Activated CD8-positive, alpha-beta T cell treated with anti-CD3 and anti-CD28 coated beads for 36 hours (primary cell): ENCODE measurements at places on chromosomes 6 and 20.

DNA sequence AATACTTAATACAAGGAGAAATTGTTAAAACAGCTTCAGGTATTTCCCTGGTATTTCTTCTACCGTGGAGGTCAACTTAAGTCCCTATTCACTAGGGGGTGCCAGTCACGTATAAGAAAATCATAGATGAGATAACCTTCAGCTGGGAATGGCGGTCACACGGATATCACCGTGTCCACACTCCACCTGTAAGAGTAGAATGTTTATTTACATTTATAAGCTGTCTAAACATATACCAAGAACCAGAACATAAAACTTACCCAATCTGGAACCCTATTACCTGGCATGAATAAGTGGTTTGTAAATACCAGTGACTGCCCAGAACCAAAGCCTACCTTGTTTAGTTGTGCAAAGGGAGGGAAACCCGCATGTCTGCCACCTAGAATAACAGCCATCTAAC, 1.9 kb upstream of the ELOVL4 start:
- DNase-seq, result peak; percentile 90

- no peak for DNase-seq
Measured at GRCh38 chr20:36607586-36608387, 2.2 kb downstream of the RAB5IF start.

DNA sequence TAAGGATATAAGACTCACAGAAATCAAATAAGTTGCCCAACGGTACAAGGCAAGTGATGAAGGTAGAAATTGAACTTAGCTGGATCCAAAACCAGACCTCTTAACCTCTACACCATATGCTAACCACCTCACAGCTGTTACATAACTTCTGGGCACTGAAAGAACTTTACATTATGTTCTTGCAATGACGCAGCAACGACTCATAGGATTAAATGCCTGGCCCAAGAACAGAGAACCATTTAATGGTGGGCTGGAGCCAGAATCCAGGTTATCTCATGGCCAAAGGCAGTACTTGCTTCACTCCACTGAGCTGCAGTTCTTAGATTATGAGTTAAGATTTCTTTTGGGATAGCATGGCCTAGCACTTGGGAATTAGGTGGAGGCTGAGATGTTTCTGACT, 4.4 kb downstream of the TRMT6 start:
- DNase-seq, result peak; percentile 8

DNA sequence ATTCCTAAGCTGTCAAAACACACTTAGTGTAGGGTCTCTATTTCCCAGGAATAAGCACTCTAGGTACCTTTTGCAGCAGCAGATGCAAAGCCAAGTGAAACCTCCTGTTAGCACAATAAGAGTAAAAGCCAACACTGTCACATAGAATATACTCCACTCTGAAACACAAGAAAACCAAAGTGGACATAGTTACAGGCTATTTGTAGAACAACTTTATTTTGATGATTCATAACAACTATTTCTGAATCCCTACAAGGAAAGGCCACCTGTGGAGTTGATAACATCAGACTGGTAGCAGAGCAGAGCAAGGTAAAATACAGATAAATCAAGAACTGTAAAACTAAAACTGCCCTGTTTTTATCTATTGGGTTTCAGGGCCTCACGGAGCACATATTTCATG, 59.7 kb downstream of the ALDH5A1 start:
- no peak for DNase-seq

- DNase-seq, result peak; percentile 83
Measured at GRCh38 chr20:37192137-37192854, 12.9 kb upstream of the MROH8 start.

- DNase-seq, result no peak
Measured at GRCh38 chr6:31763619-31763940, 1.1 kb downstream of the SAPCD1 start.

DNA sequence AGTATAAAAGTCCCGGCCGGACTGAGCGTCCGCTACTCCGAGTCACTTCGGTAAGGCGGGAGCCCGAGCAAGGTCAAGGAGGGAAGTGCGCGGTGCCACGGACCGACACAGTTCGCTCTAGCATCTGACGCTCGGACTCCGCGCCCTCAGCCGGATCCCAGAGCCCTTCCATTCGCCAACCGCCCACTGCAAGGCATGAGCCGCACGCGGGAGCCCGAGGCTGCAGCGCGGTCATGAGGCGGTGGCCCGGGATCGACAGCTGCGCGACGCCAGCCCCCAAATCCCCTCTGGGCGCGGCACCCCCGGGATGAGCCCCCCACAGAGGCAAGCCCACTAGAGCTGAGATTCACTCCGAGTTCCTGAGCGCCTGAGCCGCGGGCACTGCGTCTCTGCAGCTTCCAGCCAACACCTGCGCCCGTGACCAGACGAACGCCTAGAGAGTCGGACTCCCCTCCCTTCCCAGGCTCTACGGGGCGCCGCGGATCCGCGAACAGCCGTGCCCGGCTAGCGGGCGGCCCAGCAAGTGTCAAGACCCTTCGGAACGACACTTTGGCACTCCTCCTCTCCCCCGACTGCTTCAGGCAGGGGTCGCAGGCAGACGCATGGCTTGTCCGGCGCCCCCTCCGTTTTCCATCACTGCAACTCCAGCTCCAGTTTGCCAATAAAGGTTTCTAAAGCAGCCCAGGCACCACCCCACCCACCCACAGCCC, 725 bp upstream of the ISM1 start:
- peak; percentile 40 for DNase-seq

DNA sequence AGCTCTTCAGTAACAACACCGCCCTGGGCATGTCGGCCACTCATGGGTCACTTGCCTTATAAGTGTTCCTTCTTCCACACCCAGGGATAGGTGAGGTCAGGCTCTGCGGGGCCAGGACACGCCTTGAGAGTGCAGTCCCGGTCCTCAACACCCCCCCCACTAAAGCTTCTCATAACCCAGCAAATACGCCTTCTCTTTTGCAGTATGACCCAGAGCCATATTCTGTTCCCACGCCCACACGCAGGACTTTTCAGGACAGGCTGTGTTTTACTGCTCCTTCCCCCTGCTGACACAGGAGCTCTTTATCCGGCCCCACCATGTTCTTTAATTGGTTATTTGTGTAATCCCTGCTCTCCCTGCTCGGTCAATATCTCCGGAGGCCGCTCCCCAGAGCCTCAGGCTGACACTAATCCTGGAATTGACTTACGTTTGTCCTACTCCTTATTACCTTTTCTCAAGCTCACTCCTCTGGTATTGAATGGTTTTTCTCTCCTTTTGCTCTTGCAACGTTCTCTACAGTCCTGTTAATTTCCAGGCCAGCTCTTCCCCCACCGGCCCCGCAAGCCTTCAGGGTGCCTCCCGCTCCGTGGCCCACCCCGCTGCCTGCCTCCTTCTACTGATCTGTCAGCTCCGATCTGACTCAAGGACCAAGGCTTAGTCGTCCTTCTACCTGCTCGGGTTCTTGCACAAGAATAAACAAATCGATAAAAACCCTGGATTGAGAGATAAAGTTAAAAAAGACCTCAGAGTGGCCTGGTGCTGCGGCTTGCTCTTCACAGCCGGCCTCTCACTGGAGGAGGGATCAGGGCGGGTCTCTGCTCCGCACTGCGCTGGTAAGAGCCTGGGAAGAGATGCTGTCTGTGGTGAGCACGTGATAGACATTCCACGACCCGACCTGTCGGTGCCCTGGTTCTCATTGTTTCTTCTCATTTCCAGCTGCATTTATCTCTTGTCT, 357.5 kb downstream of the ZFAND3 start:
- DNase-seq, result no peak

GRCh38 chr6:17204533-17204932, 76.6 kb upstream of the RBM24 start:
- no peak for DNase-seq
